ENCODE measurements at places on chromosomes 12 and 14.

- DNase-seq: no peak
Measured at GRCh38 chr12:99759444-99759843, 111.9 kb downstream of the GARIN6 start.

GRCh38 chr14:104096751-104097700 lies 11.5 kb downstream of the ASPG start:
- no peak for DNase-seq

- no peak for DNase-seq
Measured at GRCh38 chr12:108131035-108131434, 1.9 kb downstream of the WSCD2 start.

DNA sequence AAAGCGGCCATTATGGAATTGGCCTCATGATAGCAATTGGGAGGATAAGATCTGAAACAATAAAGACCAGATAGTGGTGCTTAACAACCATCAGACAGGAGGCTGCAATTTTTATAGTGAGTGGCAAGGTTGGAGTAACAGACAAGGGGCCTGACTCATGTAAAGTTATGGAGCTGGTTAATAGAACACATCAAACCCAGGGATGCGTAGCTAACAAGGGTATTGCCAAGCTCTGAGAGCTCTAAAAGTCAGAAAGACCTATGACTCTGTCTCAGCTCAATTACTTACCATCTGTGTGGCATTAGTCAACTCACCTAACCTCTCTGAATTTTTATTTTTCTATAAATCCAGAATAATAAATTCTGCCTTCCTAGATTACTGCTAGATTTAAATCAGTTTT lies 1731.5 kb upstream of the FLRT2 start:
- DNase-seq: no peak

GRCh38 chr14:32306549-32306948 lies 22.5 kb upstream of the AKAP6 start:
- no peak for DNase-seq

DNA sequence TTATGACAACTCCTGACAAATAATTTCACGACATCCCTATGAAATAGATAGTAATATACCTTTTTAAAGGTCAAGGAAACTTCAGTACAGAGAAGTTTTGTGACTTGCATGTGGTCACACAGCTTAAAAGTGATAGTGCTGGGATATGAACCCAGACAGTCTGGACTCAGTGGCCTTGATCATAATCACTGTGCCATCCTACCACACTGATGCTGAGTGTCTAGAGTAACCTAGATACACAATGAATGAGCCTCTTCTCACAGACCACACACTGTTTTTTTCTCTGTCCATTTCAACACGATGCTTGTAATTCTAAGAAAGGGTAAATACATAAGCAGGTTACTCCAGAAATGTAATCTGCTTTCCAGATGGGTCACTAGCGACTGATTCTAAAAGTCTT lies 88.2 kb downstream of the SYNE2 start:
- no peak for DNase-seq

DNA sequence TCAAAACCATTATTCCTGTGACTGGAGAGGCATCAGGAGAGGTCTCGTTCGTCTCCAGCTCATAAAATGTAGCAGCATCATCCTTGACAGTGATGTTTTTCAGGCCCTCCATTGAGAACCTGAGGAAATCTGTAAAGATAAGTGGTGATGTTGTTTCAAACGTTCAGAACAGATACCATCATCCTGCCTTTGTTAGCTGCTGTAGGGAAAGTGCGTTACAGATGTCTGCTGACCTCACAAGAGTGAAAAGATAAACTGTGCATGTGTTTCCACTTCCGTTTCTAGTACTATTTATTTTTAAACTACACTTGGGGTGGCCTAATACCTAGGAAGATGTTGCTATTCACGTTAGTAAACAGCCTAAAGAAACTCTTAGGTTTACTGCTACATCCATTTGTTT lies 28.4 kb downstream of the BCL2L14 start:
- no peak for DNase-seq

GRCh38 chr14:68291820-68292219 lies 472.2 kb downstream of the RAD51B start:
- no peak for DNase-seq

DNA sequence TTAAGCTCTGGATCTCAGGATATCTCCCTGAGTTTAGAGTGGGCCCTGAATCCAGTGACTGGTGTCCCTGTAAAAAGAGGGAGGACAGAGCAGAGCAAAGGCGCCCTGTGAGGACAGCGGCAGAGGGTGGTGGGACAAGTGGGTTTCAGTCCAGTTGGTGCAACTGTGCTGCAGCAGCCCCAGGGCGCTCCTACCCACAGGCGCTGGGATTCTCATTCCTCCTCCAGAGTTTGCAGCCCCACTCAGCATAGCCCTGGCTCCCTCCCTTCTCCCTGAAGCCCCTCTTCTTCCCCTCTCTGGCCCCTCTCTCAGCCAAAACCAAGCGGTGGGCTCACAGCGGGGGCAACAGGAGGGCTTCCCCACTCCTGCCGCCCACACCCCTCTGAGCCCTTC lies 1.6 kb downstream of the TMEM179 start:
- no peak for DNase-seq

GRCh38 chr12:89797436-89797835 lies 88.8 kb upstream of the ATP2B1 start:
- no peak for DNase-seq

- no peak for DNase-seq
Measured at GRCh38 chr12:72281126-72281525, 9.0 kb downstream of the TRHDE start.
